ENCODE measurements at places on chromosomes 1 and 21. TPM values are rescaled to one million over a fixed set of nuclear protein-coding genes. Genes with fewer than 3 reads are reported as not detected.

Gene CACHD1
- total RNA-seq: 12.1 TPM

Gene PTGFR
- 0.21 TPM for total RNA-seq

Gene PPM1J
- 2.1 TPM for total RNA-seq

Gene HMGCS2
- not detected for total RNA-seq

Gene GNAT2
- total RNA-seq: not detected

Gene DLGAP3
- 0.82 TPM for total RNA-seq

Gene DMRTA2
- not detected for total RNA-seq

Gene PRELP
- total RNA-seq: not detected

Gene CDA
- total RNA-seq: 3.1 TPM

Gene HSD3B2
- not detected for total RNA-seq

Gene CAMK1G
- total RNA-seq: 0.21 TPM

Gene REG4
- not detected for total RNA-seq

Gene ECM1
- 6.0 TPM for total RNA-seq

Gene SPAG17
- total RNA-seq: 0.13 TPM

Gene DCDC2B
- total RNA-seq: not detected

Gene HTR6
- not detected for total RNA-seq

Gene GALNT2
- 57.0 TPM for total RNA-seq

Gene FHAD1
- 0.21 TPM for total RNA-seq

Gene CCT8
- total RNA-seq: 171 TPM

Gene PLPPR5
- total RNA-seq: 0.50 TPM

Gene KRTAP10-8
- total RNA-seq: not detected

Gene ZNF695
- 2.2 TPM for total RNA-seq

Gene SLC25A34
- 0.34 TPM for total RNA-seq

Gene FRRS1
- total RNA-seq: 1.3 TPM

Gene A3GALT2
- total RNA-seq: not detected

Gene SLFNL1
- 0.41 TPM for total RNA-seq

Gene LAMC2
- 1,184 TPM for total RNA-seq

Gene RCSD1
- total RNA-seq: 0.21 TPM

Measured in kidney epithelial cell (primary cell).